ENCODE measurements at places on chromosomes 12 and 14. TPM values are rescaled to one million over a fixed set of nuclear protein-coding genes. Genes with fewer than 3 reads are reported as not detected.
A peak's percentile ranks its signal among the peaks of the same experiment; 100 is the strongest.

GRCh38 chr14:97846156-97846555, 1049.0 kb downstream of the VRK1 start:
- DNase-seq, result no peak

DNA sequence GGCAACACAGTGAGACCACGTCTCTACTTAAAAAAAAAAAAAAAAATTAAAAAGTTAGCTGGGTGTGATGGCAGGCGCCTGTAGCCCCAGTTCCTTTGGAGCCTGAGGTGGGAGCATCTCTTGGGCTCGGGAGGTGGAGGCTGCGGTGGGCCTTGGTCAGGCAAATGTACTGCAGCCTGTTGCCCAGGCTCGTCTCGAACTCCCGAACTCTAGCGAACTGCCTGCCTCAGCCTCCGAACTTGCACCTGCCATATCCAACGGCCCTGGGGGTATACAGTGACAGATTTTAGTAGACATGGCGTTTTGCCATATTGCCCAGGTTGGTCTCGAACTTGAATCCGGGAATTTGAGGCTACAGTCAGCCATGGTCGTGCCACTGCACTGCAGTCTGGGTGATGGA, 195.4 kb downstream of the ALG10 start:
- DNase-seq, result no peak

DNA sequence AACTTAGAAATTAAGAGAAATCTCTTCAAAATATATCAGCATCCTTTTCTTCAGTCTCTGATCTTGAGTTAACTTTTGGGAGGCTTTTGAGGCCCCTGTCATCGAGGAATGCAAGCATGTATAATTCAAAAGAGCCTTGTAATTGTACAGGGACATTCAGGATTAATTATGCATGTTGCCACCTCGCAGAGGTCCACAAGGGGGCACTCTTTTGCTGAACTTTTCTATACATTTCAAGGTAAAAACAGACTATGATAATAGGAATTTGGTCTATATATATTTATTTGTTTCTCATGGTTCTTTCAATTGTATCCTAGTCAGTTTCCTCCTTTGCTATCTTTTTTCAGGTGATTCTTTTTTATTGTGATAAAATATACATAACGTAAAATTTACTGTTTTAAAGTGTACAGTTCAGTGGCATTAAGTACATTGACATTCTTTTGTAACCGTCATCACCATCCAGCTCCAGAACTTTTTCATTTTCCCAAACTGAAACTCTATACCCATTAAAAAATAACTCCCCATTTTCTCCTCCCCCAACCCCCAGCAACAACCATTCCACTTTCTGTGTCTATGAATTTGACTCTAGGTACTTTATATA, 47.0 kb upstream of the SLC2A13 start:
- DNase-seq, result peak; percentile 28

DNA sequence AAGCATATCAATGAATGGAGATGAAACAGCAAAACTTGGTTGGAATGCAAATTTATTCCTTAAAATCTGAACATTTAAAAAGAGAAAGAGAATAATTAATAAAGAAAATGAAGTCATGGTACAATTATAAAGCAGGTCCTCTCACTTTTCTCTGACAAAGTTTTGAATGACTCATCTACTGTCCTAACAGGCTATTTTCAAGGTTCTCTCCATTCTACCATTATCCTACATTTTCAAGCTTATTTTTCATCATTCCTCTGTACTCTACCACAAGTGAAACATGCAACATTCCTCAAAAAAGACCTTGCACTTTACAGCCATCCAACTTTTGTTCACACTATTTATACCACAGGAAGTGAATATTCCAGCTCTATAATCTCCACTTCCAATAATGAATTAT, 36.9 kb upstream of the AP4S1 start:
- peak; percentile 31 for DNase-seq

- DNase-seq, result no peak
Measured at GRCh38 chr12:108939594-108939993, 59.7 kb downstream of the DAO start.

DNA sequence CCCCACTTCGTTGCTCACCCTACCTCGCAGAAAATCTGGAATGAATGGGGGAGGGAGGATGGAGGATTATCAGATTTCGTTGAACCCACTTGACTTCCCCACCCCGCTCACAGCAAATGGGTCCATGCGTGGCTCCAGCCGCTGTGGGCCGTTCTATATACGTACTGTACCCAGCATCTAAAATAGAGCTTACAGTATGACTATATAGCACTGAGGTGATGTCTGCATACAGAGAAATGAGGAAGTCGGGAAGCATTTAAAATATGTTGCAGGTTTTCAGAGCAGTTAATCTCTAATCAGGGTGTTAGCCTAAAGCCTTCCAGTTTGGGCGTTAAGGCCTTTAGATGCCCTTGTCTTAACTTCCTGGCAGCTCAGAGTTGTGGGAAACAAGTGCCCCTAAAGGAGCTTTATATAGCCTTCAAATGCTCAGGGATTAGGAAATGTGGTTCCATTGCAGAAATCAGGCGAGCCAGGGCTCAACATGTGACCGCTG, 1.4 kb downstream of the BICDL1 start:
- DNase-seq, result no peak

- DNase-seq, result no peak
Measured at GRCh38 chr12:28955931-28956330, 193.1 kb upstream of the FAR2 start.

The KLHL28 gene
- total RNA-seq, result 4.5 TPM
